ENCODE measurements at places on chromosomes 4 and X.

GRCh38 chr4:161841759-161842158, 322.0 kb downstream of the FSTL5 start:
- no peak for DNase-seq

GRCh38 chrX:135396109-135396508, 25.6 kb upstream of the SMIM10L2A start:
- DNase-seq: no peak

- peak; percentile 87 for DNase-seq
Observed at GRCh38 chr4:57061395-57061794, 48.8 kb downstream of the IGFBP7 start.

- no peak for DNase-seq
Observed at GRCh38 chr4:127219232-127219631, 413.5 kb upstream of the INTU start.

DNA sequence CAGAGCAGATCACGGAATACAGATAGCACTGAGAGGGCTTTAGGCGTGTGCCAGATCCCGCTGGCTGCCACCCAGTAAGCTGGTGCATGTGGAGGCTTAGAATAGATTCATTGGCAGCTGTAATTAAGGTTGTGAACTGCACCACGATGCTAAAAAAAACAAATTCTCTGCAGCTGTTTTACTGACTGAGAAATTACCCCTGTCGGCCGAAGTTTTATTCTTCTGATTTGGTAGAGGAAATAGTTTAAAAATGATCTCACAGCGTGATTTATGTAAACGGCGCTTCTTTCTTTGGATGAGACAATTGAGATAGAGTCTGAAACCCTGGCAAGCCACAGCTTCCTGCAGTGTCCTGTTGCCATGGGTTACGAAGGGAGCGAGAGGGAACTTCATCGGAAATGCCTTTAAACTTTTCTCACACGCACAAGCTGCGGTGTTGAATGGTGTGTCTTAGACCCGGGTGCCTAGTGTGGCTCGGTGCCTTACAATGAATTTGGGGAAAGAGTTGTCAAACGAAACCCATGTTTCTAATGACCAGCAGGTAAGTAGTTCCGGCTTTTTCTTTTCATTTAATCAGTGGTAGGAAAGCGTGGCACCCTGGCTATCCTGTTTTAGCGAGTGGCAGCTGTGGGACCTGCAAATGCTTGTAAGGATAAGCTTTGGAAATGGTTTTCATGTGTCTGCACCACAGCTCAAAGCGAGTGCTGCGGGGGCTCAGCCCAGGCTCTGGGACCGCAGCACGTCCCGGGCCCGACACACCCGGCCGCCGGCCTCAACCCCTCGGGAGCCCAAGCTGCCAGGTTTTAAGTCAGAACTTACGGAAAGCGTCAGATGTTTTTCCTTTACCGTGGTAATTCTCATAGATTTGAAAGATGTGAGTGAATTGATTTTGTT, 71.7 kb upstream of the HGFAC start:
- DNase-seq: peak; percentile 93

GRCh38 chr4:56146956-56147355, 198.2 kb downstream of the CEP135 start:
- no peak for DNase-seq

- no peak for DNase-seq
Observed at GRCh38 chr4:123878976-123879375, 482.4 kb downstream of the SPRY1 start.

- DNase-seq: no peak
Observed at GRCh38 chrX:138908577-138908976, 197.1 kb upstream of the FGF13 start.

DNA sequence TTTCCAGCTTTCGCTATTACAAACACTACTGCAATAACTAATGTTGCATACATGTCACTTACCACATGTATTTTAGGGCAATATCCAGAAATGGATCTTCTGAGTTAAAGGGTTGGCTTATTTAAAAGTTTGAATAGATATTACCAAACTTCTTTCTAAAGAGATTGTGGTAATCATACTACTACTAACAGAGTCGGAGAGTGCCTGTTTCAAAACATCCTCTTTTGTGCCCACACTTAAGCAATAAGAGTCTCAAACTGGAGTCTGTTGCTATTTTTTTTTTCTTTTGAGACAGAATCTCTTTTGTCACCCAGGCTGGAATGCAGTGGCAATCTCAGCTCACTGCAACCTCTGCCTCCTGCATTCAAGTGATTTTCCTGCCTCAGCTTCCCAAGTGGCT, 35.8 kb downstream of the FGFBP1 start:
- no peak for DNase-seq

- DNase-seq: no peak
Observed at GRCh38 chrX:100928660-100929613, at the start of gene XKRX. XKRX (minus strand) TSS chrX:100928917; CDS start chrX:100928304, 613 bp downstream.

Measured in fibroblast of upper back skin (primary cell).